Mammary epithelial cell (primary cell): ENCODE measurements at places on chromosomes 4 and X.

- no peak for DNase-seq
Measured at GRCh38 chrX:7055386-7056137, 92.0 kb upstream of the STS start.

DNA sequence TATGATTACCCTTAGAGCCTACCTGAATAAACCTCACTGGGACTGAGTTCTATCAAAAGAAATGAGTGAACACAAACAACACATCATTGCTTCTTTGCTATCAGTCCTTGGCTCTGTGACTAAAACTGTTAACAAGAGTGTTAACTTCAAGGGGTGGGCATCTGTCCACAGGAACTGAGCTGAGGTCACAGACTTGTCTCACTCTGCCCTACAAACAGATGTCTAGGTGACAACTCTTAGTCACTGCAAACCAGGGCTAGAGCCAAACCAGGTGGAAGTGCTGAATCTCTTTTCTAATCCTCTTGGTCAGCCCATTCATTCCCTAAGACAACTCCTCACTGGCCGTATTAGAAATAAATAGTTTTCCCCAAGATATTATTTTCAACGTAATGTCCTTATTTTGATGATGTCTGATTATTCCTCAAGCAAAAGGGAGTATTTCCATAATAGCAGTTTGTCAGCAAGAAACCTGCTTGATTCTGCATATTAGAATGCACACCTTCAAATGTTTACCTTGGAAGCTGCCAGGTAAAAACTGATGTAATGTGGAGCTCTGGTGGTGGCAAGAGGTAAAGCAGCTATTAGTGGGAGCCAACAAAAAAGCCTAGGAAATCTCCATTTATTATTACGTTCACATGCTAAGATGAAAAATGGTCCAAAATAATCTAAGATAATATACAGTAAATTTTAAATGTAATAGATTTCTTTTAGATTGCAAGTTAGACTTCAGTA is 4.0 kb downstream of the COL25A1 start:
- no peak for DNase-seq

DNA sequence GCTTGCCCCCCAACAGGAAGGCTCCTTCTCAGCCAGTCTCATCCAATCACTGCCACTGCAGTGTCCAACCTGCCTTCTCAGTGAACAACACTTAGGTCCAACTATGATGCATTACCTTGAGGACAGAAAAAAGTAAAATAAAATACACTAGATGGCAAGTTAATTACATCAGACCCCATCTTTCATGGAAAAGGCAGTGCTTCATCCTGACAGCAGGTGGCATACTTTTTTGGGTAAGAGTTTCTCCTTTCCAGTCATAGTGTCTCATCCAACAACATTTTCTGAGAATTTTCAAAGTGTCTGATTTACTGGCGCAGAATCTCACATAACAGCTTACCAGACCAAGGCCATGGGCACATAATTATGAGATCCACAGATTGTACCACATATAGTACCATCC is 1742.8 kb downstream of the PCDH7 start:
- DNase-seq: no peak

DNA sequence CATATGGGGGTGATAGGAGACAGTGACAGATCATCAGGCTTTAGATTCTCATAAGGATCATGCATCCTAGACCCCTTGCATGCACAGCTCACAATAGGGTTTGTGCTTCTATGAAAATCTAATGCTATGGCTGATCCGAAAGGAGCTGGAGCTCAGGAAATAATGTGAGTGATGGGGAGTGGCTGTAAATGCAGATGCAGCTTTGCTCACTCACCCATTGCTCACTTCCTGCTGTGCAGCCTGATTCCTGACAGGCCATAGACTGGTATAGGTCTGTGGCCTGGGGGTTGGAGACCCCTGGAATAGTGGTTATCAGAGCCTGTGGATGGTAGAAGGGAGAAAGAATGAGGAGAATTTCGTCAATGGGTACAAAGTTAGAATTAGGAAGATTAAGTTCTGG is 2751.1 kb downstream of the ARAP2 start:
- no peak for DNase-seq
